CD4-positive, alpha-beta T cell treated with Interleukin-4 for 1 hour (primary cell): ENCODE measurements at places on chromosomes 13 and 19.

GRCh38 chr13:51000571-51001260 is 91.1 kb downstream of the RNASEH2B start:
- no peak for DNase-seq

GRCh38 chr13:26987486-26988013 is 184.1 kb downstream of the USP12 start:
- DNase-seq = no peak

- DNase-seq = no peak
Measured at GRCh38 chr19:7000333-7000732, 20.9 kb downstream of the MBD3L2B start.

- DNase-seq = no peak
Measured at GRCh38 chr19:15837221-15837731, 21.8 kb upstream of the OR10H1 start.

GRCh38 chr13:97855570-97856303 is 97.7 kb upstream of the IPO5 start:
- peak; percentile 38 for DNase-seq

DNA sequence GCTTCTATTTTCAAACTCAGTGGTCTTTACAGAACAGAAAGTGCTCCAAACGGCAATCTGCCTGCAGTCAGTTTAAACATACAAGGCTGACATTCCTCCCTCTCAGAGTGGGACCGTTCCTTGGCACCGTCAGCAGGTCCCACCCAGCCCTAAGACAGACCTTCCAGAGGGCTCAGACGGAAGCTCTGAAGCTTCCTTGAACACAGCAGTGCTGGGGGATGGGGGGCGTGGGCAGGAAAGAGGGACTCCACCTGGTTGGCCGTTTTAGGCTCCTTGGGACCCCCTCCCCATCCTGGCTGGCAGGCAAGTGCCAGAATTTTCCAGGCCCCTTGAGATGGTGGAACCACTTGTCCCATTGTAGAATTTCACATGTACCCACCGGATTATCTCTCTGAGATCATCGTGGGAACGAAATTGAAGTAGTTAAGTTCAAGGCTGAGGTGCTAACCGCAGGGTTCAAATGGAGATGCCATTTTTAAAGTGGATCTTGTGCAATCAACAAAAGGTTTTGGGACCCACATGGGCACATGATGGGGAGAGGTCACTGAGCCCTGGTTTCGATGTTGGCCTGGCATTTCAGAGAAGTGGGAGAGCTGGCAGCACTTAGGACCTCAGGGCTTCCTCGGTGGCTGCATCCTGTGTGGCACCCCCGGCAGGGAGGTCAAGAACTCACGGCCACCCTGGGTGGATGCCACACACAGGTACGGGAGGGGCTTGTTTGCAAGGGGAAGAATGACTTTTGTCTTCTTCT is 46.2 kb downstream of the KLF2 start:
- peak; percentile 59 for DNase-seq

- no peak for DNase-seq
Measured at GRCh38 chr13:94557684-94558235, 38.2 kb downstream of the TGDS start.

- no peak for DNase-seq
Measured at GRCh38 chr19:7739801-7740681, 7.3 kb downstream of the CD209 start.

GRCh38 chr13:32300920-32301319 is 14.2 kb downstream of the ZAR1L start:
- DNase-seq = no peak

DNA sequence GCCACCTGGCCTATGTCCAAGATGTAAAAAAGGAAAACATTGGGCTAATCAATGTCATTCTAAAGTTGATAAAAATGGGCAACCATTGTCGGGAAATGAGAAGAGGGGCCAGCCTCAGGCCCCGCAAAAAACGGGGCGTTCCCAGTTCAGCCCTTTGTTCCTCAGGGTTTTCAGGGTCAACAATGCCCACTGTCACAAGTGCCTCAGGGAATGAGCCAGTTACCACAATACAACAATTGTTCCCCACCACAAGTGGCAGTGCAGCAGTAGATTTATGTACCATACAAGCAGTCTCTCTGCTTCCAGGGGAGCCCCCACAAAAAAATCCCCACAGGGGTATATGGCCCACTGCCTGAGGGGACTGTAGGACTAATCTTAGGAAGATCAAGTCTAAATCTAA is 112.5 kb downstream of the ZNF486 start:
- DNase-seq = no peak

DNA sequence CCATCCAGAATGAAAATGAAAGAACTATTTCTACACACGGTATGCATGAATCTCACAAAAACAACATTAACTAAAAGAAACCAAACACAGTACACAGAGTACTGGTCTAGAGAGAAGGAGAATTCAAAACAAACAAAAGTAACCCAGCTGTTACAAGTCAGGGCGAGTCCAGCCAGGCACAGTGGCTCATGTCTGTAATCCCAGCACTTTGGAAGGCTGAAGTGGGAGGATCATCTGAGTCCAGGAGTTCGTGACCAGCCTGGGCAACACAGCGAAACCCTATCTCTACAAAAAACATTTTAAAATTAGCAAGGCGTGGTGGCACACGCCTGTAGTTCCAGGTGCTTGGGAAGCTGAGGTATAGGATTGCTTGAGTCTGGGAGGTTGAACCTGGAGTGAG is 1.7 kb upstream of the PSMC4 start:
- DNase-seq = no peak

- DNase-seq = no peak
Measured at GRCh38 chr13:20993661-20994440, 67.5 kb downstream of the LATS2 start.

GRCh38 chr13:54975676-54976075 is 1947.1 kb downstream of the OLFM4 start:
- no peak for DNase-seq

GRCh38 chr13:27266917-27267316 is 3.7 kb upstream of the RASL11A start:
- DNase-seq = no peak

GRCh38 chr13:106562301-106562700 is 5.6 kb downstream of the ARGLU1 start:
- DNase-seq = no peak

DNA sequence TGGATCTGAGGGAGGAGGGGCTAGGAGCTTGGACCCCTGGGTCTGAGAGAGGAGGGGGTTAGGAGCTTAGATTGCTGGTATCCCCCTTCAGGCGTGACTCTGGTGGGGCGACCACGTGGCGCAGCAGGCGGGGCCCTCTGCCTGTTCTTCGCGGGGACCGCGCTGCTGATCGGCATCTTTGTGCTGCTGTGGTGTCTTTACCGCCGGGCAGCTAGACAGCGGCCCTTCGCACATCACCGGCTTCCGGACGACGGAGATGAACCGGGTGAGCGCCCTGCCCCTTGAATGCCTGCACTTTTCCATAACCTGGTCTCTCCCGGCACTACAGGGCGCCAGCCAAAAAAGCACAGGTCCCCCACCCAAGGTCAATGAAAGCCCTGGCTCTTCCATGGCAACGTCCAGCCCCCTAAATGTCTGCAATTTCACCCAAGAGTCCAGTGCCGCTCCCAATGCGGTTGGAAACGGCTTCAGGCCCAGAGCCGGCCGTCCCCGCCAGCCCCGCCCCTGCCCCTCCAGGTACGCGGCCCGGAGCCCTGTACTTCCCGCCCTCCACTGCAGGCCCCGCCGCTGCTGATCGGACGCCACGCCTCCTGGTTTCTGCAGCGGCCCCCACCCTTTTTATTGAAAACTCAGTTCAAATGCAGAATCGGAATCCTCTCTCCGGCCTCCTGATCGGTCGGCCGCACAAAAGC is 2.8 kb downstream of the GFY start:
- DNase-seq = no peak

- no peak for DNase-seq
Measured at GRCh38 chr13:68160466-68160865, 930.3 kb upstream of the PCDH9 start.

DNA sequence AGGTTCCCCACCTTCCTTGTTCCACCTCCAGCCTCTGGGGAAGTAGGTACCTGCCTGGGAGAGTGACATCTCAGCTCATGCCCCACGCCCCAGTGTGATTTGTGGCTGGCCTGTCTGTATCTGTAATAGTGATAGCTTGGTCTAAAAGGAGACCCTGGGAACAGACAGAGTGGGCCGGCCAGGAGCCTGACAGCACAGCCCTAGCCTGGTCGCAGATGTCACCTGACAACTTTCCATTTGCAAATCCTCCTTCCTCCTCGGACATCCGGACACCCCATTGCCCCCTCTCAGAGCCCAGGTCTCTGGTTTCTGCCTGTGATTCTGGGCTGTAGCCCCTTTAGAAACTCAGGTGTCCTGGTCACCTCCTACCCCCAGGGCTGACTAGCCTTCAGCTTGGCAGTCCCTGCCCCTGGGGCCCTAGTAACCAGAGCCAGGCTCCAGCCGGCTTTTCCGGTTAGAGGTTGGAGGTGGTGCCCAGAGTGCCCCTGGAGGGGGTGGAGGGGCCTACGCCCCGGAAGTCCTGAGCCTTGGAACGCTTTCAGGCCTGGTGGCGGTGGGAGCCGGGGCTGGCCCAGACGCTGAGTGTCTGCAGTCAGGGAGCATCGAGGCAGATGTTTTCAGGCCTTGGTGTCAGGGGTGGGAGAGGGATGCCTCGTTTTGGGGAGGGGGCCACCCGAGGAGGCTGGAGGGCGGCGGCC is 6.5 kb downstream of the LRRC8E start:
- DNase-seq = no peak

GRCh38 chr19:7602240-7602934 is 6.7 kb downstream of the CAMSAP3 start:
- DNase-seq = no peak

DNA sequence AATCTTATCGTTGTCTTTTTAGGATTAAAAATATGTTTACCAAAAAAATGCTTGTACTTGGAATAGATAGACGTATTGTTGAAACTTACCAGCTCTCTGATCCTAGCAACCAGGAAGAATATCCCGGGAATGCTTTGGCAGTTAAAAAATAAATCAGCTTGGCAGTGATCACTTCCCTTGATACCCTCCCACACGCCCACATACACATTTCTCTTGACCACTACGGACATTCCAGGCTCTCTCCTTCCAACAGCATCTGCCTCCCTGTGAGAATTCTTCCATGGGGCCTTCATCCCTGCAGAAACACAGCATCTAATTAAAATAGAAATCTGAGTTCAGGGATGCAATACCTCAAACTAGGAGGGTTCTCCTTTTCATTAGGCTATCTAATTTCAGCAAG is 57.9 kb downstream of the THSD1 start:
- DNase-seq = no peak

GRCh38 chr13:77918391-77919245 is at the start of gene EDNRB:
Gene EDNRB (minus strand): TSS chr13:77918831. CDS start chr13:77918573, 258 bp downstream.
- DNase-seq = no peak

GRCh38 chr19:21705393-21705792 is 62.0 kb downstream of the ZNF100 start:
- DNase-seq = no peak

- DNase-seq = no peak
Measured at GRCh38 chr19:35852029-35852780, at the start of gene NPHS1. Gene NPHS1 (minus strand): TSS chr19:35852504. CDS start chr19:35851837, 667 bp downstream.

DNA sequence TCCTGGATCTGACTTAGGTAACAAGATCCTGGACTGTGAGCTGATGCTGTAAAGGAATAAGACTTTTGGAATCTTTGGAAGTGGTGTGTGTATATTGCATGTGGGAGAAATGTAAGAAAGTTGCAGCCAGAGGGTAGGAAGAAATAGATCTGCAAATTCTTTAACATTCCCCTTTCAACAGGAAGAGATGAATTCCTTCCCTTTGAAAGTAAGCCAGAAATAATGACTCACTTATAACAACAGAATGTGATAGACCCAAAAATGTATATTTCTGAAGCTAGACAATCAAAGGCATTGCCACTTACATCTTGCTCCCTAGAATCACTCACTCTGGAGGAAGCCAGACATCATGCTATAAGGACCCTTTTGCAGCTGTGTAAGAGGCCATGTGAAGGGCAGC is 9.8 kb upstream of the SIAH3 start:
- no peak for DNase-seq

DNA sequence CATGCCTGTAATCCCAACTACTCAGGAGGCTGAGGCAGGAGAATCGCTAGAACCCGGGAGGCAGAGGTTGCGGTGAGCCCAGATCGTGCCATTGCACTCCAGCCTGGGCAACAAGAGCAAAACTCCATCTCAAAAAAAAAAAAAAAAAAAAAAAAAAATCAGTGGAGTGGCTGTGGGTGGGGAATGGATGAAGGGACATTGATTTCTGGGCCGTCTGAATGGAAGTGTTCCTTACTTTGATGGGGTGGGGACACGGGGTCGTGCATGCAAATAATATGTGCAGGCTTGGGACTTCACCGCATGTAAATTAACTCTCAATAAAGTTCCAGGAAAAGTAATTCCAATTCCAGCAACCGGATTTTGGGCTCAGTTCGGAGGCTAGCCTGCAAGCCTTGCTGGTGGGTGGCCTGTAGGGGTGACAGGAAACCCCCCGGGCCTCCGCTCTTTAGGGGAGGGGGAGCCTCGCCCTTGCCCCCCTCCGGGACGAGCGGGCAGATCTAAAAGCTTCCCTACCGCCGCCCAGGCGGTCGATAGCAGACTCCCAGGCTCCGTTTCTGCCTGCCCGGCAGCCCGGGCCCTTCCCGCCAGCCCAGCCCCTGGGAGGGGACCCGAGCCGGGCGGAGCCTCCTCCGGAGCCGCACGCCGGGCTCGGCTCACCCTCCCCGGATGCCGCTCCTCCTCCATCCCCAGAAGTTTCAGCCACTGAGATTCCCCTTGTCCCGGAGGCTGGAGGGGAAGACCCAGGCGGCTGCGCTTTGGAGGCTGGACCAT is 48.0 kb upstream of the ADGRE5 start:
- no peak for DNase-seq

DNA sequence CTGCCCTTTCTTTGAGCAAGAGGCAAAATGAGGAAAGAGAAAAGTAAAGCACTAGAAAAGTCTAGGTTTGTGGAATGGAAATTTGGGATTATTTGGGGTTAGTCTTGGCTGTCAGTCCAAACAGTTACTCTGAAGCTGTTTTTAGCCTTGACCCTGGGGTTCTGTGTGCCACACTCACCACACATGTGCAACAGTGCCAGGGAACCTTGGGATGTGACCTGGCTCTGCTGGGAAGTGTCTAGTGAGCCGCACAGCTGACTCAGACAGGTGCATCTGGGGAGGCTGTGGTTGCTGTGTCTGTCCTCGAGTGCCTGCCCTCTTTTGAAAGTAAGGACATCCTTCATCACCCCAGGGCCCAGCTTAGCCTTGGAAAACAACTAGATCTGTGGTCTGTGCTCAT is 15.8 kb downstream of the MICOS13 start:
- no peak for DNase-seq

GRCh38 chr13:37488726-37489125 is 109.8 kb downstream of the POSTN start:
- DNase-seq = no peak

- no peak for DNase-seq
Measured at GRCh38 chr13:41004875-41005693, 14.0 kb downstream of the ELF1 start.

- no peak for DNase-seq
Measured at GRCh38 chr13:31093145-31093885, 68.4 kb downstream of the HSPH1 start.

- DNase-seq = no peak
Measured at GRCh38 chr19:55152017-55152416, 3.0 kb upstream of the TNNT1 start.

GRCh38 chr19:19487950-19488874 is 27.1 kb downstream of the TSSK6 start:
- DNase-seq = no peak

GRCh38 chr13:33207615-33207961 is 78.0 kb downstream of the STARD13 start:
- no peak for DNase-seq

- no peak for DNase-seq
Measured at GRCh38 chr13:38700051-38700450, 13.2 kb downstream of the FREM2 start.
